ENCODE measurements at places on chromosomes 2 and 18.

DNA sequence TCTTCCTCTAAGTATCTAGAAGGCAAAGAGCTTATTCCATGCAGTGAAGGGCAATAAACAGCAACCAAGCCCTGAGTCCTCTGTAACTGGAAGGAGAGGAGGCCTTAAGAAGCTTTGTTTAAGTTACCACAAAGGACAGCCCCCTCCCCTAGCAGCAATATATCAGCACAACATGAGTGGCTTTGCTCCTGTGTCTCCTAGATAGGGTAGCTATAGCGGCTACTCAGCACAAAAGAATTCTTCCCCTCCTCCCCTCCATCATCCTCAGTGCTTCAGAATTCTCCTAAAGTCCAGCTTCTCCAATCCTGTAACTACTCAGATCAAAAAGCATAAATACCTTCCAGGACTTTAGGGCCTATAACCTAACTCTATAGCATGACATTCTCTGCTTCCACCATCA, 16.5 kb downstream of the SUMO1 start:
- DNase-seq, result no peak

DNA sequence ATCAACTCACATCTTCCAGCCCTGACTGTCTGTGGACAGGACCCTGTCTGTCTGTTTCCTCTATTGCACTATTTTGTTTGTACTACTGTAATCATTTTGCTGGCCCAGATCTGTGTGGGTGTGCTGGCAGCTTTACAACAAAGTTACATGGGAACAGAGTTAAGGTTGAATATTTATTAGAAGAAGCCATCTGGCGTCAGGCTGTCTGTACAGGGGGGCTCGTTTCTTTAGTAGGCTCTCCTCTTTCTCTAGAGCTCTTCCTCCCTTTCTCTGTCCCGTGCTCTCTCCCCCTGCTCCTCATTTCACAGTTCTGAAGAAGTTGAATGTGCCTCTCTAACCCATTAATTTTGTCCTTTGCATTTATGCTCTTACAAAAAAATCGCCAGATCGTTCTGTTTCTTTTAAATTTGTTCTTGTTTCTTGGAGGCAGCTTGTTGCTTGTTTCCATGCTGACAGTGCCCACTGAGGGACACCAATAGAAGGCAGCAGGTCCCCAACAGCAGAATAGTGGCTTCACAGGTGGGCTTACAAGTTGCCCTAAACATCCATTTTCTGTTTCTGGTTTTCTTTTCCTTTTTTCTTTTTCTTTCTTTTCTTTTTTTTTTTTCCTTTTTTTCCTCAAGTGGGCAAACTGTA, 315.2 kb upstream of the ZEB2 start:
- no peak for DNase-seq

DNA sequence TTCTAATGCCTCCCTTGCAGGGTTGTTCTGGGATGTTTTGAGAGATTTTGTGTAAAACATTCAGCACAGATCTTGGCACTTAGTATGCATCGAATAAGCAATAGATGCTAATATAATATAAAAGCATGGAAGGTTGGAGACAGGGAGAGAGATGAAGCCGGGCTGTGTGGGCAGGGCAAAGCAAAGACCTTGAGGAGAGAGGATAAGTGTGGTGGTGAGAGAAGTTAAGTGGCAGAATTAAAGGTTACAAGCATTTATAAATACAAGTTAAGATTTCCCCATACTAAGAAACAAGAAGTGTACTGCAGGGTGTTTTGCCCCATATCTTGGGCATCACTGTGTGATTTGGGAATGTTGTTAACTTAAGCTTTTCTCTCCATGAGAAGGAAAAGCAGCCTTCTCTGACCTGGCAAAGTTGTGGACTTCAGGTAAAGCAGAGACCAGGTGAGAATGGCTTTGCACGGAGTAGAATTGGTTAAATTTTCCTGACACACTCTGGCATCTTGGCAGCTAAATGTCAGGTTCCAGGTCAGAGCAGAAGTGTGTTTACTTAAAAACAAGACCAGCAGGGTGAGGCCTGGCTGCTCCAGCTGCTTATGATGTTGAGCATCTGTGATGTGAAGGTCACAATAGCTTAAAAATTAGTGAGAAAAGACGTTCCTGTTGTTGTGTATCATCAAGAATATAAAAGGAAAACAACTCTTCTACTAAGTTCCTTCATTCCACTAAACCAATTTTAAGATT, 288.5 kb upstream of the HNMT start:
- no peak for DNase-seq

DNA sequence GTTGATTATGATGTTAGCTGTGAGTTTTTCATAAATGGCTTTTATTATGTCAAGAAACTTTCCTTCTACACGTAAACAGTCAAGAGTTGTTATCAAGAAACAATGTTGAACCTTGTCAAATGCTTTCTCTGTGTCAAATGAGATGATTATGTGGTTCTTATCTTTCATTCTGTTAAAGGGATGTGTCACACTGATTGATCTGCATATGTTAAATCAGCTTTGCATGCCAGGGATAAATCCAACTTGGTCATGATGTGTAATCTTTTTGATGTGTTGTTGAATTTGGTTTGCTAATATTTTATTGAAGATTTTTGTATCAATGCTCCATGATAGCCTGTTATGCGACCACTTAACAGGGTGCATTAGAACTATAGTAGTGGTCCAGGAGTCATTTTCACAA, 107.3 kb downstream of the C1QL2 start:
- DNase-seq, result no peak

Measured in activated CD8-positive, alpha-beta memory T cell treated with anti-CD3 and anti-CD28 coated beads for 24 hours (primary cell).